ENCODE measurements at places on chromosomes 16 and 17. TPM values are rescaled to one million over a fixed set of nuclear protein-coding genes. Genes with fewer than 3 reads are reported as not detected.

- H3K4me1 ChIP-seq: peaks cover 14% of the 10 kb centered on the region
- no peak overlapping the region for H3K4me3 ChIP-seq
- no peaks in the 10 kb centered on the region for H3K27me3 ChIP-seq
- DNase-seq: no peak
- H3K36me3 ChIP-seq: no peaks in the 10 kb centered on the region
Measured at GRCh38 chr17:31838636-31839225, 20.3 kb downstream of the COPRS start.

GRCh38 chr17:38898291-38898679 lies 27.1 kb upstream of the LASP1NB start:
- H3K4me1 ChIP-seq: peaks cover 56% of the 10 kb centered on the region
- peak overlapping the region; percentile 59 for H3K27ac ChIP-seq
- peak overlapping the region; percentile 24 for H3K4me3 ChIP-seq
- no peaks in the 10 kb centered on the region for H3K36me3 ChIP-seq

DNA sequence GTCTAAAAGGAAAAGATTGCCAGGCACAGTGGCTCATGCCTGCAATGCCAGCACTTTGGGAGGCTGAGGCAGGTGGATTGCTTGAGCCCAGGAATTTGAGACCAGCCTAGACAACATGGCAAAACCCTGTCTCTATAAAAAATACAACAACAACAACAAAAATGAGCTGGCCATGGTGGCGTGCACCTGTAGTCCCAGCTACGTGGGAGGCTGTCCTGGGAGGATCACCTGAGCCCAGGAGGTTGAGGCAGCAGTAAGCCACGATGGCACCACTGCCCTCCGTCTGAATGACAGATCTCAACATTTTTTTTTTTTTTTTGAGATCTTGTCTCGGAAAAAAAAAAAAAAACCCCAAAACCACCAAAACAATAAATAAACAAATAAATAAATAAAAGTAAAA lies 28.1 kb upstream of the ATP2A3 start:
- no peak overlapping the region for H3K27ac ChIP-seq
- no peak overlapping the region for H3K4me3 ChIP-seq
- DNase-seq: no peak
- H3K36me3 ChIP-seq: no peaks in the 10 kb centered on the region
- H3K4me1 ChIP-seq: no peaks in the 10 kb centered on the region

GRCh38 chr16:21656795-21657768 lies 4.7 kb upstream of the IGSF6 start:
- no peak overlapping the region for H3K4me3 ChIP-seq
- H3K36me3 ChIP-seq: peaks cover 26% of the 10 kb centered on the region
- H3K27ac ChIP-seq: no peak overlapping the region
- H3K27me3 ChIP-seq: no peaks in the 10 kb centered on the region
- peaks cover 3% of the 10 kb centered on the region for H3K4me1 ChIP-seq
- no peak for DNase-seq

DNA sequence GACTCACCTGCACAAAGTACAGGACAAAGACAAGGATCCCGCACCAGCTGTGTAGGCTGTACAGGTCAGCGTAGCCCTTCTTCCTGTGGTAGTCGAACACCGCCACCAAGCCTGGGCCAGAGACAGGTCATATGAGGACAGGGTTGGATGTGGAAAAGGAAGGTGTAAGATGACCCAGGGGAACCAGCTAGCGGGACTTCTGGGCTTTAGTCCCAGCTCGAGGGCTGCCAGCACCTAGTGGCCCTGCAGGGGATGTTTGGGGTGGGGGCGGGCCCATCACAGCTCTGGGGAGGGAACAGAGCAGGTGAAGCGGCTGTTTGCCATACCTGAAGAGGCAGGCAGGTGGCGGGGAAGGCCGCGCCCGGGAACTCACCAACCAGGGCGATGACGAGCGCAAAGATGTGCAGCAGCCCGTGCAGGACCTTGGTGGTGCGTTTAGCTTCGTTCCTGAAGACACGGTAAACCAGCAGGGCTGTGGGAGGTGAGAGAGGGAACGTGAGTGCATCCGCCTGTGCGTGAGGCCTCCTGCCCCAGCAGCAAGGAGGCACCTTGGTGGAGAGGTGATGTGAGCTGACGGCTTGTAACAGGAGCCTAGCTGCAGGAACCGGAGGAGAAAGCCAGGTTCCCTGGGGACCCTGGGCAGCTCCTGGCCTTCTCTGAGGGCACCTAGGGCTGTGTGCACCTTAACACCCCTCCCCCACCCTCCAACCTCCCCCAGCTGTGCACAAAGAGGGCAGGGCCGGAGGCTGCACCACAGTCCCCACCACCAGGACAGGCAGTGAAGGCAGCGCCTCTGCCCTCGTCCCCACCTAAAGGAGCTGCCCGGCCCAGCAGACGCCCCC lies 10.2 kb downstream of the CYB561 start:
- no peak overlapping the region for H3K27ac ChIP-seq
- H3K4me3 ChIP-seq: no peak overlapping the region
- no peak for DNase-seq
- no peaks in the 10 kb centered on the region for H3K36me3 ChIP-seq

The MYCBPAP gene
- total RNA-seq: 0.52 TPM

The MILR1 gene
- 0.95 TPM for total RNA-seq

DNA sequence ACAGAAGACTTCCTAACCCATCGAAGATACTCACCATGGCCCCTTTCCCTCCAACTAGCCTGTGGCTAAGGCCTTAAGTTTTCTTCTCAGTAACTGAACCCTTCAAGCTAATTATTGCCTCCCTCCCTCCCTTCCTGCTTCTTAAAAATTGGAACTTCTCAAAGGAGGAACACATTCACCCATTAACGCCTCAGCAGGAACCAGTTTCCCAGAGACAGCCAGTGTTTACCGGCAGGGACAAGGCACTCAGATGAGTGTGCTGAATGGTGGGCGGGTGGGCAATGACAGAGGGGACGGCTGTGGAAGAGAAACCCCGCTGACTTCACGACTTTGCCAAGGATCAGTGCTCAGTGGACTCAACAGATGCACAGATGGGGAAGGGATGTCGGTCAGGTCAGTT lies 20.3 kb downstream of the PITPNA start:
- no peak for DNase-seq
- H3K36me3 ChIP-seq: peaks cover 2% of the 10 kb centered on the region
- no peaks in the 10 kb centered on the region for H3K27me3 ChIP-seq
- H3K4me1 ChIP-seq: no peaks in the 10 kb centered on the region
- H3K4me3 ChIP-seq: no peak overlapping the region

- no peak overlapping the region for H3K27ac ChIP-seq
- no peaks in the 10 kb centered on the region for H3K4me1 ChIP-seq
- no peak for DNase-seq
- H3K27me3 ChIP-seq: no peaks in the 10 kb centered on the region
- no peaks in the 10 kb centered on the region for H3K36me3 ChIP-seq
Measured at GRCh38 chr17:49980703-49981197, 11.8 kb downstream of the DLX4 start.

The ABCC12 gene
- total RNA-seq: 0.23 TPM

The DNASE1L2 gene
- total RNA-seq: 1.2 TPM

The ABCA9 gene
- total RNA-seq: 13.5 TPM

The ARSG gene
- total RNA-seq: 6.1 TPM

DNA sequence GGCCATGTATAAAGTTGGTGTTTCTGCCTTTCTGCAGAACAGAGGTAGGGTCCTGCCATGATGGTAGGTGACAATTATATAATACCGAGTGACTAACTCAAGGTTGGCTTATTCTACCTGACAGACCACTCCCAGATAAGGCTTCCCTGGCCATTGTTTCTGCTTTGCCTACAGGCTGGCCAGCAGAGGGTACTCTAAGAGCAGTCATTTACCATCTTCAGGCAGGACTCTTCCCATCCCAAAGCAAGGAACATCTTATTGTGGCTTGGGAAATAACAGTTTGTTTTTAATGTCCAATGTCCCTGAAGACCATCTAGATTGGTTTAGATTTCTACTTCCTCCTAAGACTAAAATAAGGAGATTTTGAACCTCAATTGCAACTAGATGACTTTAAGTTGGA lies 74.1 kb downstream of the SNX11 start:
- H3K4me1 ChIP-seq: no peaks in the 10 kb centered on the region
- peaks cover 8% of the 10 kb centered on the region for H3K27me3 ChIP-seq
- no peak overlapping the region for H3K4me3 ChIP-seq

DNA sequence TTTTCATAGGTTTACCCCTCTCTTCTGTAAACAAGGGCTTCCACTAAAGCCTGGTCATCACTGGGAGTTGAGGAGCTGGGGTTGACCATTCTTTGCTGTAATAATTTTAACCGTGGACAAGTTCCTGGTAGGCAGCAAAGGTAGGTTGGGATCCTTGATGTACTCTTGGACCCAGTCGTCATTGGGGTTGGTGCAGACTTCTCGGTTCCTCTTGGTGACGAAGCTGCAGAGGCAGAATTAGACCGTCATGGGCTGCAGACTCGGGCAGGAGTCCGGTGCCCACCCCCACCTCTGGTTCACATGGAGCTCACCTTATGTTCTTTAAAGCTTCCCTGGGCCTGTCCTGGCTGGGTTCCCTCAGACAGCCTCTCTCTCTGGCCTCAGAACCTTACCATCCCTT lies 3.8 kb downstream of the CCL16 start:
- H3K4me1 ChIP-seq: no peaks in the 10 kb centered on the region
- H3K4me3 ChIP-seq: no peak overlapping the region
- no peak overlapping the region for H3K27ac ChIP-seq
- peaks cover 3% of the 10 kb centered on the region for H3K27me3 ChIP-seq
- no peaks in the 10 kb centered on the region for H3K36me3 ChIP-seq
- DNase-seq: no peak

DNA sequence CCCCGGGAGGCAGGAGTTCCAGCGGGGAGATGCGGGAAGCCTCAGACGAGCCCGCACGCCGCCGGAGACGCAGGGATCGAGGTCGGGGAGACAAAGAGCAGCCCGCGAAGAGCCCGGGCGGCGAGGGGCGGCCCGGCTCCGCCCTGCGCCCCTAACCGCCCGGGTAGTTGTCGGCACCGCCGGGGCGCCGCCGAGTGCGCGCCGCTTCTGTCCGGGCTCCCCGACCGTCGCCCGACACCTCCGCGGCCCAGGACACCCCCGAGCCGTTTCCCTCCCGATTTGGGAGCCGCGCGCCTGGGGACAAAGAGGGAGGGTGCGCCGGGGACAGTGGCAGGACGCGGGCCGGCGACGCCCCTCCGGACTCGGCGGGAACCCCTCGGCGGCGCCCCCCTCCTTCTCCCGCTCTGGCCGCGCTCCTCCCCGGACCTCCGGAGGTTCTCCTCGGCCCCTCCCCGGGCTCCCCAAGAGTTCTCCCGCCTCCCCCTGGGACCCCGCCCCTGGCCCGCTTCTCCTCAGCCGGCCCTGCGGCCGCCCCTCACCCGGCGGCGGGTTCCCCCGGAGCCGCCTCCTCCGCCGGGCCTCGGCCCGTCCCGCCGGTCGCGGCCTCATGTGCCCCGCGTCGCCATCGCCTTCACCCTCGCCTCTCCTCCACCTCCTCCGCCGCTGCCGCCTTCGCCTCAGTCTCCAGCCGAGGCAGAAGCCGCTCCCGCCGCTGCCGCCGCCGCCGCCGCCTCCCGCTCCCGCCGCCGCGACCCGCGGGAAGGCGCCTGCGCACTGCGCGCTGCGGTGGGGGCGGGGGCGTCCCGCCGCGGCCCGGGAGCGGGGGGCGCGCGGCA lies at the start of gene GJC1:
Gene GJC1 (minus strand): TSS at position 765 of the 836 bp plus-strand sequence. CDS start 24,470 bp downstream, outside the sequence.
- no peaks in the 10 kb centered on the region for H3K36me3 ChIP-seq
- no peak for DNase-seq
- H3K27me3 ChIP-seq: peaks cover 84% of the 10 kb centered on the region
- peak within 1 kb of the TSS; percentile 68 for H3K4me3 ChIP-seq

DNA sequence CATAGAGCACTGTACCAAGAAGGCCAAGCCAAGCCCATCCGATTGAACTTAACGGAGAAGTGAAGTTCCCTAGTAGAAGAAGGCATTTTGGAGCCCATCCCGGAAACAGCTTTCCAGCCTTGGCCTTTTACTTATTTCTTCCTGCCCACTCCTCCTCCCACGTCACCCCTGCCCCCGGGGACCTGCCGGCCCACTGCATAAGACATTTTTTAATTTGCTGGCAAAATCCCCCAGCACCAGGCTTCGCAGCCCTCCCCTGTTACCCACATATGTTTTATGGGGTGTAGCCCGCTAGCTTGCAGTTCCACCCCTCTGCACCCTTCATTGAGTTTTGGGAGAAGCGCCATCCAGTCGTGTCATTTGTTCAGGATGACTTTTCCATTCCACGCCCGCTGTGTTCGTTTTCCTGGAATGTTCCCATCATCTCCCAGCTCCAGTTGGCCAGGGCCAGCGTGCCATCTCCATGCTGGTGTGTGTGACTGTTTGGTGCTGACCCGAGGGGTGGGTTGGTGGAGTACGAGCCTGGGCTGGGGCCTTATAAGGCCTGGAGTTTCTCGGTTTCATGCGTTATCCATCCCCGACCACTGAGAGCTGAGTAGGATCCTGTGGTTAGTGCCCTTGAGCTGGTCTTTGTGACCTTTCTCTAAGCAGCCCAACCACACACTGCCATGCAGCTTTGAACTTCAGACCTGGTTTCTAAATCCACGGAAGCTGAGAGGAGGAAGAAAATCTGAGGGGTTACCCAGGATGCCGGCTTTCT lies 20.0 kb upstream of the TBX2 start:
- H3K4me3 ChIP-seq: no peak overlapping the region
- no peak for DNase-seq
- no peaks in the 10 kb centered on the region for H3K27me3 ChIP-seq
- H3K27ac ChIP-seq: peak overlapping the region; percentile 16
- H3K4me1 ChIP-seq: peaks cover 20% of the 10 kb centered on the region
- H3K36me3 ChIP-seq: no peaks in the 10 kb centered on the region

DNA sequence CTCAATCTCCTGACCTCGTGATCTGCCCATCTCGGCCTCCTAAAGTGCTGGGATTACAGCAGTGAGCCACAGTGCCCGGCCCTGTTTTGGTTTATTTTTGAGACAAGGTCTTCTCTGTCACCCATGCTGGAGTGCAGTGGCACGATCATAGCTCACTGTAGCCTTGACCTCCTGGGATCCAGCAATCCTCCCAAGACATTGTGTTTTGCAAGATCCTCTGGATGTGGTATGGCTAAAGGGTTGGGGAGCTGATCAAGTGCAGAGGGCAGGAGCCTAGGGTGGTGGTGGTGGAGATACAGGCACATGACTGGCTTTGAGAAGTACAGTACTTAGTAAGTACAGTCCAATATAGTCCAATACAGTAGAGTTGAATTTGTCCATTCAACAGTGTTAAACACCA lies 16.6 kb upstream of the TNS4 start:
- H3K27ac ChIP-seq: no peak overlapping the region
- no peak for DNase-seq
- no peaks in the 10 kb centered on the region for H3K27me3 ChIP-seq
- H3K4me3 ChIP-seq: no peak overlapping the region

- H3K4me1 ChIP-seq: peaks cover 51% of the 10 kb centered on the region
- peak overlapping the region; percentile 78 for H3K27ac ChIP-seq
- no peaks in the 10 kb centered on the region for H3K27me3 ChIP-seq
- H3K4me3 ChIP-seq: peak overlapping the region; percentile 9
- no peaks in the 10 kb centered on the region for H3K36me3 ChIP-seq
Measured at GRCh38 chr16:68128577-68129305, 43.6 kb downstream of the NFATC3 start.

The PPP1R27 gene
- total RNA-seq: 1,470 TPM

GRCh38 chr17:81551458-81552243 lies 502 bp downstream of the FAAP100 start:
- H3K36me3 ChIP-seq: peaks cover 44% of the 10 kb centered on the region
- H3K27ac ChIP-seq: peak overlapping the region; percentile 81
- H3K4me3 ChIP-seq: peak overlapping the region; percentile 96
- no peaks in the 10 kb centered on the region for H3K27me3 ChIP-seq
- peaks cover 35% of the 10 kb centered on the region for H3K4me1 ChIP-seq
- no peak for DNase-seq

GRCh38 chr17:16434662-16435061 lies 19.3 kb downstream of the TRPV2 start:
- no peak for DNase-seq
- H3K4me1 ChIP-seq: no peaks in the 10 kb centered on the region
- H3K4me3 ChIP-seq: no peak overlapping the region
- no peaks in the 10 kb centered on the region for H3K36me3 ChIP-seq
- H3K27me3 ChIP-seq: no peaks in the 10 kb centered on the region

- no peaks in the 10 kb centered on the region for H3K36me3 ChIP-seq
- peak overlapping the region; percentile 98 for H3K27ac ChIP-seq
- peak overlapping the region; percentile 85 for H3K4me3 ChIP-seq
- DNase-seq: no peak
- H3K4me1 ChIP-seq: peaks cover 60% of the 10 kb centered on the region
Measured at GRCh38 chr17:59623151-59623550, 3.5 kb downstream of the CLTC start.
